DMS53 (cell line): ENCODE measurements at places on chromosomes 16 and 17.

GRCh38 chr17:77691216-77692085, 267.1 kb upstream of the TNRC6C start:
- no peak for DNase-seq

DNA sequence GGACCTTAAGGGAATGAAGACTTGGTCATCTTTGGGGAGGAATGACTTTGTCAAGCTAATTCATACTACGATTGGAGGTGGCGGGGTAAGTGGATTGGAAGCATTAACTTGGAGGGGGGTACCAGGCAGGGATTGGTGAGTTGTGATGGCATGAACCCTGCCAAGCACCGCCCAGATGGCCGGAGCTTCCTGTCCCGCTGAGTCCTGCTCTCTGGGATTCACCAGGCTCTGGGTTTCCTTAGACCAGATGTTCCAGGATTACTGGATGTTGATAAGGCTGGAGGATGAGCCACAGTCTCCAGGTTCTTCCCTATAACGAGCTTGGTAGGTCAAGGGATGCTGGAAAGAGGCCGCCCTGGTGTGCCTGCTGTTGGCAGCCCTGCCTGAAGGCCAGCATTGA, 154.9 kb downstream of the SDK2 start:
- DNase-seq, result no peak

DNA sequence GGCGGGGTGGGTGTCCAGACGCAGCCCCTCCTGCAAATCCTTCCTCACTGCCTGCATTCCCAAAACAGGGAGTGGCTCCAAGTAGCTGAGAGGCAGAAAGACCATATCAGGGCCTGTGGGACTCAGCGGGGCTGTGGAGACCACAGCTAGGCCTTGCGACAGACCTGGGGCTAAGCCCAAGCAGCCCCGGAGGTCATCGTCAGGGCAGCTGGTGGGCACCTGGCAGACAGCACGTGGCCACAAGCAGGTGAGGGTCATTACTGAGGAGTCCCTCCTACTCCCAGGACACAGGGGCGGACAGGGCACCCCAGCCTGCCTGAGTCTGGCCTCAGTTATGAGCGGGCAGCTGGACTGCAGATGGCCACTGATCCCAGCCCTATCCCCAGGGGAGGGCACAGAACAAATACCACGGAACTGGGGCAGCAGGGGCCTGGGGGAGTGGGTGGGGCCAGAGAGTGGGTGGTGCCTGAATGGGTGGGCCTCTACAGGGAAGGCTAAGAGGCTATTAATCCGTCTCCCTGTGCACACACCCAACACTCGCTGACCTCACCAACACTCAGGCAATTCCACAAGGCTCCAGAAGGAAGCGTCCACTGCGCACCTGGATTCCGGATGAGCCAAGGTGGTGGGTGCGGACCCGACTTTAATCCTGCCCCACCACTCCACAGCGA, 8.5 kb downstream of the HS3ST6 start:
- DNase-seq, result no peak

DNA sequence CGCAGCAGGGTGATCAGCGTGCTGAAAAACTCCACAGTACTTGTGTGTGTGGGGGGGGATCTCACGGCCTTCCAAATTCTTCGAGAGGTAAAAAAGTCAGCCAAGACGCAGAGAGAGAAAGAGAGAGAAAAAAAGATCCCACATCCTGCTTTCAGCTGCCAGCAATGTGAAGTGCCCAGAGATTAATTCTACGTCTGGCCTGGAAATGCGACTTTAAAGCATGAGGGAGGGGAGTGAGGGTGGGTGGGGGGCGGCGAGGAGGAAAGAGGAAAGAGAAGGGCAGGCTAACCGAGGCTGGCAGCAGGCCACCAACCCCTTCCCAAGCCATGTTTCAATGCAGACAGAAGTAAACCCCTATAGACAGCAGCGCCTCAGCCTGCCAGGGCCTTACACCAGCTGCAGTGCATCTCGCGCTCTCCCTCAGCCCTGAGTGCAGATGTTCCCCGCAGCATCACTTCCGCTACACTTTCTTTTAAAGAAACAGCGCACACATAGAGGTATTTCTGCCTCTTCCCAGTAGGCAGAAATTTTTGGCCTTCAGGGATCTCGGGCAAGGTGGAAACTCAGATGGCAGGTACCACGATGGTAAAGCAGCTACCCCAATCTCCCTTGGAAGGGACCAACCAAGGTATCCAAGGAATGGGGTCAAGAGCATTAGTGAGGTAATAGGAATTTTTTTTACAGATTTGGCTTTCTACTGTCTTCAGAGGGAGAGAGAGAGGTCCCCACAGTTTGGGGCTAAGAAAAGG, 87.8 kb downstream of the SMG6 start:
- DNase-seq, result no peak

DNA sequence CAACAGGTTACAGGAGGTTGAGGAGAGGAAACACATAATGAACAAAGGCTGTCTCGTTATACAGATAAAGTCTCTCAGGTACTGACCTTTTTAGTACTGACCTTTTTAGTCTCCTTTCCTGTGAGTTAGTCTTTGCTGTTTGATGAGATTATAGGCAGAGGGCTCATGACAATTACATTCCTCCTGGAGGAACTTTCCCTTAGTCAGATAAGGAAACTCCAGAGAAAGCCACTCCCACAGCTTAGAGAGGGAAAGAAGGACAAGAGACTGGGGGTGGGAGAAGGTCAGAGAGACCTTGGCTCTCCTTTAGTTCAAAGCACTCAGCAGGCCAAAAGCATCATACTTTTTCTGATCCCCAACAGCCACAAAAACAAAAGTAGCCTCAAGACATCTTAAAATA, 15.3 kb upstream of the PSMD7 start:
- no peak for DNase-seq

DNA sequence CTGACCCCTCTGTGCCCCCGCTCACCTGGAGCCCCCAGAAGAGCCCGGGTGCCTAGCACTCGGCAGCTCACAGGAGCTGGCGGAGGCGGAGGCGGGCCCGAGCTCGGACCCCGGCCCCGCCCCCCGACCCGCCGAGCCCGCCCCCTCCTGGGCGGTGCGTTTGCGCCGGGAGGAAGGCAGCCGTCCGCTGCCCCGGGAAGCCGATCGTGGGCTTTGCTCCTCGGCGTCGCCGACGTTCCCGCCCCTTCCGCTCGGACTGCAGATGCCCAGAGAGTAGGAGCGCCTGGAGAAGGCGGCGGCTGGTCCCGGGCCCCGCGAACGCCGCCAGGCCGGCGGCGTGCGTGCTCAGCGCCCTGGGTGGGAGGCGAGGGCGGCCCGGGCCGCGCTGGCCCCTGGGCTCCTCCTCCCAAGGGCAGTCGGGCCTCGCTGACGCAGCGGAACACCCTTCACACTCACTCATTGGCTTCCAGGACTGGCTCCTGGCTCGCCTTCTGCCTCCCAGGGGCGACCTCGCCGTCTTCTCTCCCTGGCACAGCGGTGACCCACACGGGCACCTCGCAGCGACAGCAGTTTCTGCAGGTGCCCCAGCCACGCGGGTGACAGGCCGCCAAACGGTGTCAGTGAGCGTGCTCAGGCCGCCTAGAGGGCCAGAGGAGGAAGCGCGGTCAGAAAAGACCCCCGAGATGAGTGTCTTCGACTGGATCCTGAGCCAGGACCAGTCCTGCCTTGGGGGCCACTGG, at the start of gene PLSCR3:
PLSCR3 (minus strand) TSS at position 74 of the 740 bp plus-strand sequence. CDS start 415 bp downstream, outside the sequence.
- DNase-seq, result peak; percentile 96

- no peak for DNase-seq
Observed at GRCh38 chr16:27429330-27429871, 27.4 kb downstream of the IL21R start.

DNA sequence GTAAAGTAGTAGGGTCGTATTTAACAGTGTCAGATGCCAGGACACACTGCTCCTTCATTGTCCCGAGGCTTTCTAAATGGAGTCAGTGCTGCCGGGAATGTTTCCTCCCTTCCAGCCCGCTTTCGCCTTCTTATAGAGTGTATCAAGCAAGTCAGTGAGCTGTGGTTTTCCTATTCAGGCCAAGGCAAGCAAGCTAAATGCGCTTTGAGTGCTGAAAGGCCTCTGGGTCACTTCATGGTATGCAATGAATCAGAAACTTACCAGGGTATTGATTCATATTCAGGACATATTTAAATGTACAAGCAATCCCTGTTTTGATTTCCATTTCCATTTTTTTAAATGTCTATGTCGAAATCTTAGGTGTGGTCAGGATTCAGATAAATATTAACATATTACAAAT, 327.9 kb upstream of the SOX9 start:
- no peak for DNase-seq

- DNase-seq, result peak; percentile 15
Observed at GRCh38 chr17:17408236-17408794, 68.5 kb upstream of the MED9 start.

GRCh38 chr17:15341385-15341849, at the start of gene TEKT3:
TSS of gene TEKT3 (minus strand) at chr17:15341597. CDS start at chr17:15331585, 10,012 bp downstream.
- DNase-seq, result peak; percentile 60

DNA sequence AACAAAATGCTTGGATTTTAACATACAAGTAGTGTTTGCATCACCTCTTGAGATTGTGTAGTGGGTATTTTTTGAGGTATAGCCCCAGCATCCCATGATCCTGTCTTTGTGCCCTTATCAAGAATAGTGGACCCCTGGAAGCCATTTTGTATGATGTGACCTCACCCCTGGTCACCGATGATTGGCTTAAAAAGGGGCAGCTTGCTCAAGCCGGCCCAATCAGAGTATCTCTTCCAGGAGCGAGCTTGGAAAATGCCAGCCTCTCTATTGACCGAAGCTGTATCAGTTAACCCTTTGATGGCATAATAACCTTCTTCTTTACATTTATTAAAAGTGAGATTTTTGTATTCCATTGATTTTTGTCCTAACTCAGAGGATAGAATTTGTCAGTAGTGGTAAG, 55.5 kb upstream of the FAM20A start:
- DNase-seq, result no peak

DNA sequence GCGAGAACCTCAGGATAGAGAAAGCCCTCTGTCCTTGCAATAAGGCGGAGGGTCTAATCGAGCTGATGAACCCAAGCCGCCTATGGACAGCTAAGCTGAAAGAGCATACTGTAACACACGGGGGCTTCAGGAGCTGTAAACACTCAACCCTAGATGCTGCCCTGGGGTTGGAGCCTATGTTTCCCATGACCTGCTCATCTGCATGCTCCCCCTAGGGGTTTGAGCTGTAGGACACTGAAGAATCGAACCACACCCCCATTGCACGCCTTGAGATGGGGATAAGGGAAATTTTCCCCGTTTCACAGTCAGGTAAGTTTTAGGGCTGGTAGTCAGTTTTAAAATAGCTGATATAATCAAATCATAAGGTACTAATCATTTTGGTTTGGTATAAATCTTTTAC, 675.6 kb upstream of the CDH8 start:
- peak; percentile 12 for DNase-seq

DNA sequence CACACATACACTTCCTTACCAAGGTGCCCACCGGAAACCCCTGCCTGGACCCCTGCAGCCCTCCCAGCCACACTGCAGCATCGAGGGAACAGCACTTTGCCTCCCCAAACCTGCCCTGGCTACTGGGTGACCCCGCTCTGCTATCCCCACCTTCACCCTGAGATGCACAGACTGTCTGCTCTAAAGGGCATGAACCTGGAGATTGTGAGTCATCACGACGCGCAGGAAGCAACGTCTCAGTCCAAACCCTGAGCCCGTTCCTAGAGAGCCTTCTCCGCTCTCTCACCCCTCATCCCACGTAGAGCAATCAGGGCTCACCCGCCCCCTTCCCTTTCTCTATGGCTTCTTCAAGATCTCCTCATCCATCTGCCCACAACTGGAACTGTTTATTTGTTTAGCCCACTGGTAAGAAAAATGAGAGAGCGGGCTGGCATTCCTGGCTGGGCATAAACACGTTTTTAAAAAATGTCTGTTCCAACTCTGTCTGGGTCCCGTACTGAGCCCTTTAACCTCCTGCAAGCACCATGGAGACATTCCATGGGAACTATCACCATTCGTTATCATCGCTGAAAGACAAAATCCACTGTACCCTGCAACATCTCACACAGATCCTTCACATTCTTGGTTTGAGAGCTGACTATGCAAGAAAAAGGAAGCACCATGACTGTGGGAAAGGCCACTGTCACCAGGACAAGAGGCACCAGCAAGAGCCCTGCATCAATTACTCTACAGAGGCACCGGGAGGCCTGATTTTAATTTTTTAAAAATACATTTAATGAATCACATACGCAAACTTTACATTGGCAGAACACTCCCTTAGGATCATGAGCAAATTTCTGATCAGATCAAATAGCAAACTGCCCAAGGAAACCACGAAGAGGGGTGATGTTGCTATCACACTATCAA, 28.2 kb downstream of the ZFHX3 start:
- DNase-seq, result peak; percentile 90

DNA sequence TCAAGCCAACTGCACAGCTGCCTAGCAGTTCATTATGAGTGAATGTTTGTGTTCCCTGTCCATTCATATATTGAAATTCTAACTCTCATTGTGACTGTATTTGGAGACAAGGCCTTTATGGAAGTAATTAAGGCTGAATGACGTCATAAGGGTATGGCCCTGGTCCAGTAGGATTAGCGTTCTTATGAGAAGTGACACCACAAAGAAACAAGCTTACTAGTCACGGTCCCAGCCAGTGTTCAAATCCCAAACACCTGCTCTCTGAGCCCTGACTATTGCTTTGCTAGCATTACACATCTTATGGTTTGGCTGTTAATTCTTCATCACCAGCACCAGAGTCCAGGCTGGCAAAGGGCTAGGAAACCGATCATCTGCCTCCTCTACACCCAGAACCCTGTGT, 2.2 kb downstream of the ZNF668 start:
- no peak for DNase-seq

GRCh38 chr17:81685108-81685507, 1.3 kb downstream of the HGS start:
- DNase-seq, result peak; percentile 81

- DNase-seq, result no peak
Observed at GRCh38 chr16:67594956-67595355, 32.6 kb downstream of the CTCF start.

DNA sequence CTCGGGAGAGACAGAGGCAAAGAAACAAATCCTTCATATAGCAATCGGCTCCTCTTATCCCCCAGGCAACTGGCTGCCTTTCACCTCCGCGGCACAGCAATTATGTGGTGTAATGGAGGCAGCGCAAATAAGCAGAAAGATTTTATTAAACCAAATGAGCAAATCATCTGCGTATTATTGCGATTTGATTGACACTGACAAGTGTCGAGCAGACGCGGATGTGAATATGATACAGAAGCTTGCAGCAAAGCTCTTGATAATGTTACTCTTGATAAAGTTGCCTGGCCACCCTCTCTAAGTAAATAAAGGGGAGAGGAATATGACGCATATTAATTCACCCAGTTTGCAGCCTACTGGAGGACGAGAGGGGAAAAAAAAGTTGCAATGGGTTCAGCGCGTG, 26.5 kb upstream of the AKTIP start:
- peak; percentile 77 for DNase-seq

- no peak for DNase-seq
Observed at GRCh38 chr17:63676584-63676983, 23.3 kb downstream of the LIMD2 start.

- DNase-seq, result peak; percentile 85
Observed at GRCh38 chr17:43832168-43832975, 574 bp downstream of the MPP3 start.

- no peak for DNase-seq
Observed at GRCh38 chr17:40542558-40543411, 22.5 kb downstream of the CCR7 start.
